ENCODE measurements at places on chromosomes 1 and 21.

- no peak for DNase-seq
Measured at GRCh38 chr1:25028907-25029599, 99.0 kb upstream of the RUNX3 start.

GRCh38 chr1:50346621-50347020, 76.6 kb downstream of the DMRTA2 start:
- DNase-seq, result no peak

DNA sequence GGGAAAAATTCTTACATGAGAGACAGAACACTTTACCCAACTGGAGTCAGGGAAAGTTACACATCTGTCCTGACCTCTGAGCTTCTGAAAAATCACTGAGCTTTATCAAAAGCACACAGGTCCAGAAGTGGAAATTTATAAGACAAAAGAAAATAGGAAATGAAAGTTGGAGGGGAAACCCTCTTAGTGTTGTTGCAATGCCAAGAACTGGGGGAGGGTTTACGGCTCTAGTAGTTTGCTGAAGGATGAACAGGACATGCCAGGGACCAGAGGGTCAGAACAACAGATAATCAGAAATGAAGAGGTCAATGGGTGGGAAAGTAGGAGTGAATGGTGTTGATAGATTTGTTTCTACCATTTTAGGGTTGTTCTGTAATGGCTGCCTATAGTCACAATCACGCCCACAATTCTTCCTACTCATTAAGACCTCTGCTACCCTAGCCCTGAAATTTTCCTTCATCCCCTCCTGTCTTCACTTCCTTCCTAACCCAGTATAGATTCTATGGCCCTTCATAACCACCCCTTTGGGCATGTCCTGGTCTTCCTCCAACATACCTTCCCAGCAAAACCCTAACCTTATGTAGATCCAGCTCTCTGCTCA, 30.3 kb upstream of the FMOD start:
- no peak for DNase-seq

DNA sequence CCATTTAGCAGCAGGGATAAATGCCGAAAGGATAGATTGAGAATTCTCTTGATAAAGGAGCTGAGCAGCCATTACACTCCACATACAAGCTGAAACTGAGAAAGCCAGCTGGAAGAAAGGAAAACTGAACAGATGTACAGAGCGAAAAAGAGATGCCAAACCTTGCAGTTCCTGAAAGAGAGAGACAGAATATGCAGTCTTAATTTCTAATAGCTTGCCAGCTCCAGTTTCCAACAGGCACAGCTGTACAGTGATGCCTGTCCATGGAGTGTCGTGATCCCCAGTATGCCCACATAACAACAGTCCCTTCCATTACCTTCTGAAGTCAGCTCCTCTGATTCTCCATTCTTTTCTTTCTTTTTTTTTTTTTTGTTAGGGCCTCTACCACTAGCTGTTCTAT, 22.7 kb downstream of the ABL2 start:
- no peak for DNase-seq

GRCh38 chr1:28956038-28956464, 41.7 kb downstream of the EPB41 start:
- DNase-seq, result no peak

- DNase-seq, result no peak
Measured at GRCh38 chr1:95520390-95520789, 286.4 kb downstream of the RWDD3 start.

DNA sequence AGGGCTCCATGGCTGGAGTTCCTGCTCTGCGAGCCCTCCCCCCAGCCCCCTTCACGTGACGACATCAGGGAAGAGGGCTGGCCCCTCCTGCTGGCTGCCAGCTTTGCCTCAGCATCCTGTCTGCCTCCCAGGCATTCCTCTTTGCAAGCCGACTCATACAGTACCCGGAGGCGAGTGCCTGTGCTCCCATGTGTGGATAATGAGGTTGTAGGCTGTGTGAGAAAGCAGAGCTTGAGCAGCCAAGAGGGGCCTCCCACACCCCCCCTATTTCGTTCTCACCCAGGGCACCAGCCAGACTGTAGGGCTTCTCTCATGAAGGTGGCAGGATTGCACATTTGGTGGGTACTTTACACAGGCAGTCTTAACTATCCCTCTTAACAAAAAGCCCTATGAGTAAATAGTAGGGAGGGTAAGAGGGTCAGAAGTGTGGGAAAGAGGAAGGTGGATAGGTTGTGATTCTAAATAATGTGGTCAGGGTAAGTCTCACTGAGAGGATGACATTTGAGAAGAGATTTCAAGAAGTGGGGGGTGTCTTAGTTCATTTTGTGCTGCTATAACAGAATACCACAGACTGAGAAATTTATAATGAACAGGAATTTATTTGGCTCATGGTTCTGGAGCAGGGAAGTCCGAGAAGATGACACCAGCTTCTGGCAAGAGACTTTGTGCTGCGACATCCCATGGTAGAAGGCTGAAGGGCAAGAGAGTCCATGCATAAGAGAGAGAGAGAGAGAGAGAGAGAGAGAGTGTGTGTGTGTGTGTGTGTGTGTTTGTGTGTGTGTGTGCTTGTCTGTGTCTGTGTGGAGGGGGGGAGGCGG, 113.5 kb downstream of the OMA1 start:
- peak; percentile 68 for DNase-seq

DNA sequence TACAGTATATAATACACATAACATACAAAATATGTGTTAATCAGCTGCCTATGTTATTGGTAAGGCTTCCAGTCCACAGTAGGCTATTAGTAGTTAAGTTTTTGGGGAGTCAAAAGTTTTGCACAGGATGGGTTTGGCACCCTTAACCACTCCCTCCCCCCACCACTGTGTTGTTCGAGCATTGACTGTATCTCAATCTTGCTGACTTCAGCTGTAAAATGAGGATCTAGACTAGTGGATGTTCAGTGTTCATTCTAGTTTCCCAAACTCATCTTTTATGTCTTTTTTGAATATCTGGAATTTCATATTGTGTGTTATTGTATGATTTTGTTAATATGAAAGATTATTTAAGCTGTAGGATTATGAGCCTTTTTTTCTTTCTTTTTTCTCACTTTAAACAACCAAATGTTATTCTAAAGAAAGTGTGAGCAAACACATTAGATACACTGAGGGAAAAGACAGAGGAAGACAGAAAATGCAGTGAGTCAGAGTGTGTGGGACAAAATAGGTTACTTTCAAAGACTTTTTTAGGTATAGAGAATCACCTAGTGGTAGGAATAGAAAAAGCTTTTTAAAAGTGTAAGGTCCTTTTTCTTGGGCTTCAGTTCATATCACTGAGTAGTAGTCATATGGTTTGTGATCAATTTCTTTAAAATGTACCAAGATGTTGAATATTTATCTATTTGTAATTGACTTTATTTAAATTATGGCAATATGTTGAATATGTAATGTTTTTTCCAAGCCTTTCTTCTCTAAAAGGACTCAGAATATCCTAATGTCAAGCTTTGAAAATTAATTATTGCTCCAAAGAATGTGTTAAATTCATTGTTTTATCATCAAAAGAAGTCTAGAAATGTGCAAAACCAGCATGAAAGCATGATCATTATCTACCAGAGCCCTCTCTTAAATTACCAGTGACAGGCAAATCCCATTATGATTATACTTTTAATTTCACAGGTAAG, 17.9 kb upstream of the CENPF start:
- no peak for DNase-seq

- no peak for DNase-seq
Measured at GRCh38 chr1:242784807-242785206, 260.3 kb upstream of the PLD5 start.

GRCh38 chr1:162500805-162501204, 3.2 kb downstream of the UHMK1 start:
- DNase-seq, result no peak

GRCh38 chr1:11350265-11350664, 77.3 kb downstream of the UBIAD1 start:
- no peak for DNase-seq

DNA sequence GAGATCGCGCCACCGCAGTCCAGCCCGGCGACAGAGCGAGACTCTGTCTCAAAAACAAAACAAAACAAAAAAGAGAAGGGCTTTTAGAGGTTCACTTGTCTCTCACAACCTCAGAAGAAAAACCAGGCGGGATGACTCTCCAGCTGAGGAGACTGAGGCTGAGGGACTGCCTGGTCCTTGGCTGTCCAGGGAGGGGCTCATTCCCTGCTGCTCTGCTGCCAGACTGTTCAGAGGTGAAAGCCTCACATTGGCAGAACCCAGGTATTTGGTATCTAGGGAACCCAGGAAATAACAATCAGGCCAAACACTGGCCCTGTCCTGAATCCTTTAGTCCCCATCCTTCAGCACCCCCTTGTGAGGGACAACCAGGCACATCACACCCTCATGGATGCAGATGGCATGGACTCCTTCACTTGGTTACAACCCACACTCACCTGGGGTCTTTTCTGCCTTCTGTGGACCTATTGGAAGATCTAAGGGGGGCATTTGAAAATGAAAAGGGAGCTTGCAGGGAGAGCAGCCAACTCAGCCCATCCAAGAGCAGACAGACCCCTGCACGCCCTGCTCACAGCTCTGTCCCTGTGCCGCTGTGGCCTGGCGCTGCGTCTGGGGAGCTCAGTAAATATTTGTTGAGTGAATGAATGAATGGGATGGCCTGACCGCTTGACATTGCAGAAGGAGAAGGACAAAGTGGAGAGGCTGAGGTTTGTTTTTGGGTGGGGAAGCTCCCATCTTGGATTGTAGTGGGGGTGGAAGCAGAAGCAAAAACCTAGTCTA, 33.4 kb downstream of the CD247 start:
- no peak for DNase-seq

GRCh38 chr1:206725109-206725963, 40.6 kb downstream of the MAPKAPK2 start:
- no peak for DNase-seq

- no peak for DNase-seq
Measured at GRCh38 chr1:1782399-1783221, 4.3 kb upstream of the NADK start.

- DNase-seq, result no peak
Measured at GRCh38 chr1:80982831-80983230, 817.9 kb upstream of the ADGRL2 start.

DNA sequence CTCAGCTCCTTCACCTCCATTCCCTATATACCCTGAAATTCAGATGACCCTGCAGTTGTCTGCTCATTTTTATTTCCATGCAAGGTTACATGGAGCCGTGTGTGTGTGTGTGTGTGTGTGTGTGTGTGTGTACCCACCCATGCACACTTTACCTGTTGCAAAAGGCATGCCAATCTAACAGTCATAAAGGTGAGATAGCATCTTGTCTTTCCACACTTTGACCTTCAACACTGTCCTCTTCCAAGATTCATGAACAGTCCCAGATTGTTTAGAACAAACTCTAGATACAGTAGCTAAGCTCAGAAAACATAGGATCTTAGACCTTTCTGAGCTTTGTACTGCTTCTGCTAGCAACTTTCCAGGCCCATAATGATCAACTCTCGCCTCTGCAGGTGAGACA, 9.5 kb downstream of the LRRN2 start:
- DNase-seq, result no peak

DNA sequence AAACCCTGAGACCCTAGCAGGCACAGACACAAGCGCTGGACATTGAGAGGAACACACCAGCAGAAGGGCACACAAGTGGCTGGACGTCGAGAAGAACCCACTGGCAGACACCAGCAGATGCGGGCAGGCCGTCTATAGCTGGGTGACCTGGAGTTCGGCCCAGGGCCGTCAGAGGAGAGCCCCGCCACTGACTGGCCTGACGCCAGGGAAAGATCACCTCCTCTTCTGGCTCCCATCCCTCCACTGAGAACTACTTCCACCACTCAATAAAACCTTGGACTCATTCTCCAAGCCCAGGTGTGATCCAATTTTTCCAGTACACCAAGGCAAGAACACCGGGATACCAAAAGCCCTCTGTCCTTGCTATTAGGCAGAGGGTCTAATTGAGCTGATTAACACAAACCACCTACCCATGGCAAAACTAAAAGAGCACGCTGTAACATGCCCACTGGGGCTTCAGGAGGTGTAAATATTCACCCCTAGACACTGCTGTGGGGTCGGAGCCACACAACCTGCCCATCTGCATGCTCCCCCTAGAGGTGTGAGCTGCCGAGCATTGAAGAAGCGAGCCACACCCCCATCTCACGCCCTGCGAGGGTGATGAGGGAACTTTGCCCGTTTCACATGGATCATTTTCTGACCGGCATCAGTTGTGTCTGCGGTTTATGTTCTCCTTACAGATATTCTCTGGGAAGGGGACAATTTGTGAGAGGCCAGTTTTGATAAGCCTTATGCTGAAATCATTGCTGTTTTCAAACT, 104.8 kb downstream of the HLX start:
- DNase-seq, result no peak

GRCh38 chr1:209886219-209886536, 51.8 kb upstream of the SYT14 start:
- DNase-seq, result no peak

DNA sequence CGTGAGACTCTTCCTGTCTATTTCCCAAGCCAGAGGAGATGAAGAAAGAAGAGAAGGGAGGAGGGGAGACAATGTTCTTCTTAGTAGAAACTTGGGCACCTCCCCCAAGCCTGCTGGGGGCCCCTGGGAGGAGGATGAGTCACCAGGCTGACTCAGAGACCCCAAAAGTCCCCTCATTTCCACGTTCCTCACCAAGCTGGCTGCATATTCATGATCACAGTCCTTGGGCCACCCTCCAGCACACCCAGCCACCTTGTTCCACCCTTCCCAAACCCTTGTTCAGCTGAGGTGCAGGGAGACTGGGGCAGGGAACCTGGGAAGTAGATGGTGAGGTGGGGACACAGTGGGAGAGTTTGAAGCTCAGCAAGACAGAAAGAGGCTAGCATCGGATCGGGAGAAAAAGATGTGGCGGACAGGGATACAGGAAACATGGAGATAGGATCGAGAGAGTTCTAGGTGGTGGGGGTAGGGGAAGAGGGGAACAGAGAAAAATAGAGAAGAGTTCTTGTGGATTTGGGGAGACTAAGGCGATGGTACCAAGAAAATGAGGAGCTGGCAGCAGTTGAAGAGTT, 712 bp downstream of the RAB13 start:
- peak; percentile 23 for DNase-seq

- DNase-seq, result no peak
Measured at GRCh38 chr1:15797614-15798390, 9.6 kb downstream of the UQCRHL start.

DNA sequence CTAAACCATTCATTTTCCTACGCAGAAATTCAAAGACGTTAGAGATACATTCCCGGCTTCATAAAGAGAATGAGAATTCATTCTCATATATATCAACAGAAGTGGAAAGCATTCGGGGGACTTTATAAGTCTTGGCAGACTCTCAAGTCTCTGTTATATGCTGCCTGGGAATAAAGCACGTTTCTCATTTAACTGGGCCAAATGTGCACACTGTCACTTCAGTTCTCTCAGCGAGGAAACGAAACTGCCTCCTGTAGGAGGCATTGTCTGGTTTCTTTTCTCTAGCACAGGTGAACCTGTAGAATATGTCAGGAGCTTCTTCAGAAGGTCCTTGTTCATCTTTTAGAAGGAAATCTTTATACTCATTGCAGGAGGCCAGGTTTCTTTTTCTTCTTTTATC, 367.6 kb downstream of the PTBP2 start:
- DNase-seq, result no peak

GRCh38 chr1:186819126-186819525, 9.6 kb upstream of the PLA2G4A start:
- DNase-seq, result peak; percentile 59

GRCh38 chr1:216702170-216702569, 21.1 kb downstream of the ESRRG start:
- DNase-seq, result no peak
